Stimulated activated CD8-positive, alpha-beta memory T cell treated with anti-CD3 and anti-CD28 coated beads, Interleukin-7, amount 100 ng/mL, for 4 hours (primary cell): ENCODE measurements at places on chromosomes 16 and 17.
A peak's percentile ranks its signal among the peaks of the same experiment; 100 is the strongest.

DNA sequence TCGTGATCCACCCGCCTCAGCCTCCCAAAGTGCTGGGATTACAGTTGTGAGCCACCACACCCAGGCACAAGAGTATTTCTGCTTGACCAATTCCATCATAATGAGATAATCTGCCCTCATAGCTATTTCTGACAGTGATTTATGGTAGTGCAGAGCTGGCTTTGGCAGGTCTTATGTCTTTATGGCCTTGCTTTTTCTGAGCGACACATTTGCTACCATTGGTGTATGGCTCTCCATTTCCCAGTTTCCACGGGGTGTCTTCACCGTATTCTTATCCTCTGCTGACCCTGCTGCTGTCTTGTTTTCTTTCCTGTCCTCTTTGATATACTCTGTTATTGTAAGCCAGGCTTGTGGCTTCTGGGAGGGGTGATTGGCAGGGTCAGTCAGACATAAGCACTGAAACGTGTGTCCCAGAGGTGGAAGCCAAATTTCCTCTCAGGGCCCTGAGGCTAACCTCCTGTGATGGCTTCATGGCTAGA, 161.1 kb upstream of the TBX2 start:
- no peak for DNase-seq

- DNase-seq, result no peak
These were observed 50.6 kb downstream of the MGAT5B start for GRCh38 chr17:76918811-76919210.

DNA sequence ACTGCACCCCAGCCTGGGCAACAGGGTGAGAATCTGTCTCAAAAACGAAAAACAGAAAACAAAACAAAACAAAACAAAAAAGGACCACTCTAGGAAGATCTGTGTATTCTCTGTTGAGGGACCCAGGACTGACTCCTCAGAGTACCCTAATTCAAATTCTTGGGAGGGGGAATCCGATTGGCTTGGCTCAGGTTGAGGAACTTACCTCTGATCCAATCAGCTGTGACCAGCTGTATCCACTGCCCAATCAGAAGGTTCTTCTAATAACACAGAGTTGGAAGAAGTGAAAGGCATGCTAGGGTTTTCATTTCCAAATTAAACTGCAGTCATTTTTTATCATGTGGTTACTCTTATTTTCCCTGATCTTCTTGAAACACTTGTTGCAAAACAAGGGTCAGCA, 105.9 kb upstream of the CACNG3 start:
- no peak for DNase-seq

GRCh38 chr16:31427441-31428278, 500 bp downstream of the COX6A2 start:
- peak; percentile 67 for DNase-seq
